ENCODE measurements at places on chromosomes 13 and 19. TPM values are rescaled to one million over a fixed set of nuclear protein-coding genes. Genes with fewer than 3 reads are reported as not detected.
A peak's percentile ranks its signal among the peaks of the same experiment; 100 is the strongest.

GRCh38 chr19:41321600-41322270 lies 11.8 kb downstream of the CCDC97 start:
- peak overlapping the region; percentile 63 for H3K27ac ChIP-seq
- H3K4me3 ChIP-seq, result no peak overlapping the region
- no peaks in the 10 kb centered on the region for H3K27me3 ChIP-seq
- no peaks in the 10 kb centered on the region for H3K4me1 ChIP-seq
- DNase-seq, result no peak
- no peaks in the 10 kb centered on the region for H3K36me3 ChIP-seq

GRCh38 chr19:13766095-13766481 lies 1.8 kb downstream of the MRI1 start:
- H3K4me1 ChIP-seq, result peaks cover 5% of the 10 kb centered on the region
- H3K36me3 ChIP-seq, result peaks cover 36% of the 10 kb centered on the region
- no peak for DNase-seq
- no peak overlapping the region for H3K27ac ChIP-seq

GRCh38 chr13:23392313-23392712 lies 41.2 kb downstream of the SACS start:
- H3K4me1 ChIP-seq, result no peaks in the 10 kb centered on the region
- no peaks in the 10 kb centered on the region for H3K36me3 ChIP-seq
- H3K27me3 ChIP-seq, result no peaks in the 10 kb centered on the region
- no peak overlapping the region for H3K4me3 ChIP-seq
- H3K27ac ChIP-seq, result no peak overlapping the region
- no peak for DNase-seq

The CGB8 gene
- total RNA-seq, result not detected

- no peaks in the 10 kb centered on the region for H3K27me3 ChIP-seq
- H3K27ac ChIP-seq, result no peak overlapping the region
- peaks cover 10% of the 10 kb centered on the region for H3K4me1 ChIP-seq
- DNase-seq, result no peak
- H3K4me3 ChIP-seq, result peak overlapping the region; percentile 37
Measured at GRCh38 chr19:19271828-19272599, 1.1 kb downstream of the TM6SF2 start.

DNA sequence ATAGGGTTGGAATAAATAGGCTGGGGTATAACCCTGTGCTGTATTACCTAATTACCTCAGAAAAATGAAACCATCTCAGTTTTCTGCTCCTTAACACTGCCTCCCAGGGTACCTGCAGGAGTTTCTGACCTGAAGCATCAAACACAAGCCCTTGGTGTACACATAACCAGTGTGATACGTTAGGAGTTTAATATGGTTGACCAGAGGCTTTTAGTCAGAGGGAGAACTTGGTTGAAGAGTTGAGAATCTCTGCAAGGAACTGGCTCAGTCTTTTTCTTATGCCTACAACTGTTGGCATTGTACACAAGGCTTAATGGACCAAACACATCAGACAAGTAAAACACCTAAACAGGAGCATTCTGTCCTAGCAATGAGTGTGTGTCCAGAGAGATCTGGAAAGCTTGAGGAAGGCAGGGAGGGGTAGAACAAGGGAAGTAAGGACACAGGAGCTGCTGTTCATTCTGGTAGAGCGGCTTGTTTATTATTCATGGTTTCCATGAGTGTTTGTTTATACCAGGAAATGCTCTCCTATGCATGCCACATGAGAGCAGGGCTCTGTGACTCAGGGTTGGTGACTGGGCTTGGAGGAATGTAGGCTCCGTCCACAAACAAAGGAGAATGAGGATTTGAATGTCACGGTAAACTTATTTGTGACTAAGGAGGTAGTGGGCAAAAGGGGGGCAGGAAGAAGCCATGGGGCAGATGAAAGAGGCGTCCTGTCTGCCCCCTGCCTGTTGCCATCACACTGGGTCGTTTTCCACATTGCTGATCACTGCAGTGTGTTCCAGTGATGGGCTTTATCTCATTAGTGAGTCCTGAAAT lies 11.9 kb upstream of the SPATA13 start:
- no peak for DNase-seq
- H3K36me3 ChIP-seq, result no peaks in the 10 kb centered on the region
- no peaks in the 10 kb centered on the region for H3K4me1 ChIP-seq
- H3K27me3 ChIP-seq, result no peaks in the 10 kb centered on the region
- H3K4me3 ChIP-seq, result no peak overlapping the region
- H3K27ac ChIP-seq, result peak overlapping the region; percentile 59

- H3K4me3 ChIP-seq, result no peak overlapping the region
- no peaks in the 10 kb centered on the region for H3K36me3 ChIP-seq
- DNase-seq, result no peak
- no peaks in the 10 kb centered on the region for H3K27me3 ChIP-seq
- no peak overlapping the region for H3K27ac ChIP-seq
- H3K4me1 ChIP-seq, result no peaks in the 10 kb centered on the region
Measured at GRCh38 chr19:33660410-33661124, 38.8 kb downstream of the CHST8 start.

The TBXA2R gene
- 4.4 TPM for total RNA-seq

The NCAN gene
- total RNA-seq, result not detected

- no peak overlapping the region for H3K27ac ChIP-seq
- H3K4me1 ChIP-seq, result no peaks in the 10 kb centered on the region
- H3K27me3 ChIP-seq, result no peaks in the 10 kb centered on the region
- no peak for DNase-seq
Measured at GRCh38 chr13:23922005-23922932, 25.0 kb upstream of the C1QTNF9B start.

DNA sequence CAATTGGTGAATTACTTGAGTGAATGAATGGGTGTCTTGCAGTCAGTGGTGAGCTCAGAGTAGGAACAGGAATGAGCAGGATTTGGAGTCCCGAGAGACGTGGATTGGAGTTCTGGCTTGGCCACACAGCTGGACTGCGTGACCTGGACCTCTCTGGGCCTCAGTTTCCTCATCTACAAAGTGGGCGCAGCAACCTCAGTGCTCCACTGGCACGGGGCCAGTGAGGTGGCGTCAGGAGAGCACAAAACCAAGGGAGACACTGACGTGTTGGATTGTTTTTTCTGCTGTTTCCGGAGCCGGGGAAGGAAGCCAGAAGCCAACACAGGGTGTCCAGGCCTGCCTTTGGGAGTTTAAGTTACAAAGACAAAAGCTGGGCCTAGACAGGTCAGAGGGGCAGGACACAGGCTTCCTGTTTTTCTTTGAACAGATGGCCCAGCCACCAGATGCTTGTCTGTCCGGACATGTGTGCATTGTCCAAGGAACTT lies 6.5 kb upstream of the DOCK6 start:
- peak; percentile 41 for DNase-seq
- H3K27me3 ChIP-seq, result no peaks in the 10 kb centered on the region
- H3K4me1 ChIP-seq, result no peaks in the 10 kb centered on the region
- H3K4me3 ChIP-seq, result no peak overlapping the region

The OR7E24 gene
- not detected for total RNA-seq

DNA sequence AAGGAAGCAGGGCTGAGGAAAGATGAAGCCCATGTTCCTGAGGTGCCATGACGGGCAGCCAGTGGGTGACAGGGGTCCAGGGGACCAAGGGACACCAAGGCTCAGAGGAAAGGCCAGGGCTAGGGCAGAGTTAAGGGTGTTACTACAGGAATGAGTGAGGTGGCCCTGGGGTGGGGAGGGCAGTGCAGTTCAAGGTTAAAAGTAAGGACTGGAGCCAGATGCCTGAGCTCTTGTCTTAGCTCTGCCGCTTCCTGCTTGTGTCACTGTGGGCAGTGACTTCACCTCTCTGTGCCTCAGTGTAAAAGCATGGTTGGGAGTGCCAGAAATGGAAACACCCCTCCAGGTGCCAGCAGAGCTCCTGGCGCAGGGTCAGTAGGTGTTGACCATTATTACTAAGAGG lies 4.9 kb upstream of the ETV2 start:
- no peaks in the 10 kb centered on the region for H3K4me1 ChIP-seq
- no peaks in the 10 kb centered on the region for H3K27me3 ChIP-seq
- no peak overlapping the region for H3K27ac ChIP-seq
- H3K36me3 ChIP-seq, result peaks cover 2% of the 10 kb centered on the region
- DNase-seq, result no peak

- no peak overlapping the region for H3K4me3 ChIP-seq
- no peaks in the 10 kb centered on the region for H3K27me3 ChIP-seq
- DNase-seq, result no peak
Measured at GRCh38 chr13:113275387-113275786, 21.7 kb upstream of the LAMP1 start.

DNA sequence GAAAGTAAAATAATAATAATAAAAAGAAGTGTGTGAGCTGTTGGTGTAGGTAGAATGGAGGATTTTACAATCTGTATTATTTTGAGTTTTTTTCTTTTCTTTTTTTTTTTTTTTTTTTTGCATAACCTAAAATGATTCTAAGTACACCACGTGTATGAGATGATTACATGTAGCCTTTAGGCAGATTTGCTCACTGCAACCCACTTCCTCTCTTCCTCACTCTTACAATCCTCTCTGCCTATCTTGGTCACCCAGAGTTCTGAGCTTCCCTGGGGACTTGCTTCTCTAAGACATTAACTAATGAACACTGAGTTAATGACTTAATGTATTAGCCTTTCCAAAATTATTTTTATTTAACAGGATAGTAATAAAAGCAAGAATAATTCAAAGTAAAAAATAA lies 1169.6 kb downstream of the EFNB2 start:
- peaks cover 8% of the 10 kb centered on the region for H3K4me1 ChIP-seq
- no peaks in the 10 kb centered on the region for H3K36me3 ChIP-seq
- no peak overlapping the region for H3K27ac ChIP-seq
- DNase-seq, result no peak
- no peak overlapping the region for H3K4me3 ChIP-seq

DNA sequence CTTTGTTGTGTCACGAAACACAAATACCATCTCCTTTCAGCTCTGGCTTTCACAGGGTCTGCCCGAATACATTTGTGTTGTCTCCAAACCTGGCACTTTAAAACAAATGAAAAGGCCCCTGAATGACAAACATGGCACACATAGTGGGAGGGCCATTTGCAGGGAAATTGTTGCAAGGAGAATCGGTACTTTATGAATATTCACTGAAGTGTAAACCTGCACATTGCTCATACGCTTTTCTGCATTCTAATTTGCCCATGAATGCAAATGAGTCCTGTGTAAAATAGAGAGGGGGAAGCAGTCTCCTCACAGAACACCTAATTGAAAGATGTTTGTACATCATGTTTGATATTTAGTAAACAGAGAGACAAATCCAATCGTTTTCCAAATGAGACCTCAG lies 82.7 kb upstream of the PCDH8 start:
- DNase-seq, result no peak
- H3K4me3 ChIP-seq, result no peak overlapping the region
- no peak overlapping the region for H3K27ac ChIP-seq
- H3K27me3 ChIP-seq, result no peaks in the 10 kb centered on the region
- H3K36me3 ChIP-seq, result no peaks in the 10 kb centered on the region

- peaks cover 12% of the 10 kb centered on the region for H3K4me1 ChIP-seq
- no peak overlapping the region for H3K27ac ChIP-seq
- no peaks in the 10 kb centered on the region for H3K27me3 ChIP-seq
- H3K36me3 ChIP-seq, result no peaks in the 10 kb centered on the region
- no peak for DNase-seq
Measured at GRCh38 chr13:98222081-98222554, 45.0 kb upstream of the RNF113B start.

DNA sequence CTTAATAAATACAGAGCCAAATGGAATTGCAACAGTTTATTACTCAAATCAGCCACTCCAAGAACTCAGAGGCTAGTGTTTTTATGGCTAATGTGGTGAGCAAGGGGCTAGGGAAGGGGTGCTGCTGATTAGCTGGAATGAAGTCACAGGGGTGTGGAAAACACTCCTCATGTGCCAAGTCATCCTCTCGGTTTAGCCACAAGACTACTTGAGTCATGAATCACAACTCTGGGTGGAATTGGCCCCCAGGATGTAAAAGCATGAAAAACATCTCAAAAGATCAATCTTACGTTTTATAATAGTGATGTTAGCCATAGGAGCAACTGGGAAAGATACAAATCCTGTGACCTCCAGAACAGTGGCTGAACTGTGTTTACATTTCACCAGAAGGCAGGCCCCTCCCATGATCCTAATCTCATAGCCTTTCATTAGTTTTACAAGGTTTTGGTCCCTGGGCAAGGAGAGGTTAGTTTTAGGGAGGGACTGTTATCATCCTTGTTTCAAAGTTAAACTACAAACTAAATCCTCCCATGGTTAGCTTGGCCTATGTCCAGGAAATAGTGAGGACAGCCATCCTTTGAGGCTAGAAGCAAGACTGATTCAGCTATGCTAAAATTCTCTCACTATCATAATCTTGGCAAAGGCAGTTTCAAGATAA lies 2020.1 kb upstream of the PCDH20 start:
- no peaks in the 10 kb centered on the region for H3K36me3 ChIP-seq
- H3K4me1 ChIP-seq, result no peaks in the 10 kb centered on the region
- no peak overlapping the region for H3K27ac ChIP-seq
- no peak for DNase-seq

- no peak for DNase-seq
- no peaks in the 10 kb centered on the region for H3K36me3 ChIP-seq
- no peak overlapping the region for H3K4me3 ChIP-seq
- H3K4me1 ChIP-seq, result no peaks in the 10 kb centered on the region
Measured at GRCh38 chr13:33649212-33649878, 168.6 kb upstream of the RFC3 start.

DNA sequence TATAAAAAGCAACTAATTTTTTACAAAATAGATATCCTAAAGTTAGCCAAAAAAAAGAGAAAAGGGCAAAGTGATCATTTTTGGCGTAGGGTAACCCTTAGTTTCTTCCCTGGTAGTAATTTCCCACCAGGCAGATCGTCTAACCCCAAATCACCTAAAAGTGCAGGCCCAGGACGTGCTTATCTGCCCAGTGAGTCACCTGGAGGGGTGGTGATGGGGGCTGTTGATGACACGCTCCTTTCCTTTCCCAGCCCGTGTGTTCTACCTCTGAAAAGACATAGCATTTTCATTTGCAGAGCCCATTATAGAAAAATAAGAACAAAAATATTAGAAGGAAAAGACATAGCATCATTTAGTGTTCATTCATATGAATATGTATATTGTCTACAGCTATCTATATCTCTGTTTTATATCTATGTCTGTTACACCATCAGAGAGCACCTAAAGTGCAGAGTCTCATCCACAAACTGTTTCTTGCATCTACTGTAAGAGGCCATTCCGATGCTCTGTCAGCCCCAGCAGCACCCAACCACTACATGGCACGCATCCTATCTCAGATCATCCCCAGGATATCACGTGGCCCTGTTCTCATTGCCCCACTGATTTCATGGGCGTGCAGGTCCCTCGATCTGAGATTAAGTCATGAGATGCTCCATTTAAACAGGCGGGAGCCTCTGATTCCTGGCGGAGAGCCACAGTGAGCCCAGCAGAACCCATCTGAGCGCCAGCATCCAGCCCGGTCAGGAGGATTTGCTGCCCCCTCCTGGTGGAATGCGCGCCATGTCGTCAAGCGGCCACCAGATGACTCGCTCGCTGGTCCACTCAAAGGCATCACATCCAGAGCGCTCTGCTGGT lies 8.5 kb upstream of the LILRB3 start:
- H3K27me3 ChIP-seq, result no peaks in the 10 kb centered on the region
- no peak overlapping the region for H3K4me3 ChIP-seq
- no peak overlapping the region for H3K27ac ChIP-seq
- peak; percentile 69 for DNase-seq
- H3K4me1 ChIP-seq, result no peaks in the 10 kb centered on the region
- H3K36me3 ChIP-seq, result no peaks in the 10 kb centered on the region

The ZIK1 gene
- 3.0 TPM for total RNA-seq

The KANK3 gene
- 15.1 TPM for total RNA-seq

Data from tibial nerve (tissue), 4 donors.